ENCODE measurements at places on chromosomes 11 and 22. TPM values are rescaled to one million over a fixed set of nuclear protein-coding genes. Genes with fewer than 3 reads are reported as not detected.
A peak's percentile ranks its signal among the peaks of the same experiment; 100 is the strongest.

HORMAD2 gene
- polyA plus RNA-seq, result not detected

DNA sequence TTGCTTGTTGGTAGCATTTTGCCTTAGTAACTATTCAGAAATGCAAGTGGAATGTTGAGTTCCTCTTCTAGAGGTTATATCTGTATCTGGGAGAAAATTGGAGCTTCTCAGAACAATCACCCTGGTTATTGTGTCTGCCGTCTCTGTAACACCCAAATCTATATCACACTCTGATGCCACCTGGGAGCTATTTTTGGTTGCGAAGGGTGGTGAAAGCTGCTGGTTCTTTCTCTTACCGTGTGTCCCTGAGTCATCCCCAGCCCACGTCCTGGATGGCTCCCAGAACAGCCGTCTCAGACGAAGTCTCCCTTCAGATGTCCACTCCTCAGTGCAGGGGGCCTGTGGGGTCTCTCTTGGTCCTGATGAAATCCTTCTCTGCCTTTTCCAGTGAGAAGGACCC lies 83.5 kb downstream of the C22orf31 start:
- no peak for DNase-seq

DNA sequence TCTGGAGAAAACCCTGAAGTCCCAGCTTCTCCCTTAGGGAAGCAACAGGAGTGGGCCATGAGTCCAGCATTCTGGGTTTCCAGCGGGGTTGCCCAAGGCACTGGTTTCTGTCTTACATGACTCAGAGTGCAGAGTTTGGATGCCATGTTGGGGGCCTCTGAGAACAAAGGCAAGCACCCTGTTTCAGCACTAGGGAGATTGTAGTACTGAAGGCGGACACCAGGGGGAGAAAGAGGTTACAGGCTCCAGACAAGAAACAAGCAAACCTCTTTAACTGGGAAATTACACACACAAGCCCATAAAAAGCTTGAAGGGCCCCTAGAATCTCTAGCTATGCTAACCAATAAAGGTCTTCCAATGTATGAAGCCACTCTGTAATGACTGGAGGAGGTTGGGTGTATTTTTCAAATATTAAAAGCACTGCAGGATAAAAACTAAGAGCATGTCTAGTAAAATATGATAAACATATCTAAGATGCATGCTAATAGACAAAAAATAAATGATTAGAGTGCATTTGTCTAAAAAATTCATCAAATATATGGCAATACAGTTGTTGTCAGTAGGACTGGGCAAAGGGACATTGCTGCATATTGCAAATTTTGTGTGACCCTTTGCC lies 7.1 kb downstream of the MS4A6E start:
- peak; percentile 38 for DNase-seq

GRCh38 chr11:123233280-123233974 lies 38.4 kb upstream of the CLMP start:
- DNase-seq, result no peak

DNA sequence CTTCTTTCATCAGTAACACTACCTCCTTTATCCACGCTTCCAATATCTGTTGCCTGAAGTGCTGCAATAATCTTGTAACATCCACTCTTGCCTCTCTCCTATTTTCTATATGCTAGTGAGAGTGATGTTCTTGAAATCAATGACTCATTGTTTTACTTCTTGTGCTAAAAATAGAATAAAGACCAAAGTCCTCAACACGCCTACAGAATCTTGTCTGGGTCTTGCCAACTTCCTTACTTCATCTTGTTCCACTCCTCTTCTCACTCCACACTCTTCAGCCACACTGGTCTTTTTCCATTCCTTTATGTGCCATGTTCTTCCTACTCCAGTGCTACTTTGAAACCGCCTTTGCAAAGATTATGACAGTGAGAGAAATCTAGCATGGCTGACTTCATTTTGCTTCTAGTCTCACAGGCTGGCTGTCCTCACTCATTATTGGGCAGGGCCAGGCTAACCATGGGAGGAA lies 136.4 kb downstream of the CCDC81 start:
- DNase-seq, result no peak

- no peak for DNase-seq
These were observed 310 bp downstream of the TCF20 start for GRCh38 chr22:42270176-42270509.

- peak; percentile 85 for DNase-seq
These were observed 460 bp downstream of the ZC3H12C start for GRCh38 chr11:110093407-110094297.

SPTBN2 gene
- 33.9 TPM for polyA plus RNA-seq

DNA sequence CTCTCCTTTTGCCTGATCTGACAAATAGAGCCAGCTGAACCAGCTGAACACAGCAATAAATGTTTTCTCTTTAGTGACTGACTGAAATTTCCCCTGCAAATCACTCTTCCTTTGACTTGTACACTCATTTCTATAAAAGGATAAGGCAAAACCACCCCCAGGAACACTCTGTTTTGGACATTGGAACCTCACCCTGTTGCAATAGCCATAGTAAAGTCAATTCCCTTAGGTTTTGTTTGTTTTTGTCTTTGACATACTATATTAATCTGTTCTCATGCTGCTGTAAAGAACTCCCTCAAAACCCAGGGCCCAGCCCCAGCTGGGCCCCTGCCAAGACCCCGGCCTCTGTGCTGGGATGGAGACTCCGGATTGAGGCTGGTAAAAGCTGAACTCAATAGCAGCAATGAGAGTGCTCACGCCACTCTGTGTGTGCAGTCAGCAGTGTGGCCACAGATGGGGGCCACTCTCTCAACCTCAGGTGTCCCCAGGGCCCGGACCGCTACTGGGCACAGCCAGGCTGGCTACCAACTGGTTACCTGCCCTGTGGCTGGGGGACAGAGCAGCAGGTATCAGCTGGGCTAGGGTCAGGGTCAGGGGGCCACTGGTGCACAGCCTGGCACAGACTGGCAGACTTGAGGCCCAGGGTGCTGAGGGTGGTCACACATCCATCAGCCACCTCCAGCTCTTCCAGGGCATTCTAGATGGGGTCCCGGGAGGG lies 597.4 kb downstream of the LUZP2 start:
- no peak for DNase-seq
